ENCODE measurements at places on chromosomes 5 and 9. TPM values are rescaled to one million over a fixed set of nuclear protein-coding genes. Genes with fewer than 3 reads are reported as not detected.

The ANXA2R gene
- 0.82 TPM for total RNA-seq

The RORB gene
- 1.2 TPM for total RNA-seq

The SLC34A3 gene
- not detected for total RNA-seq

The PTGES gene
- 1.9 TPM for total RNA-seq

The ARSK gene
- 3.7 TPM for total RNA-seq

The RACK1 gene
- total RNA-seq: 628 TPM

The SLC9A3 gene
- 0.91 TPM for total RNA-seq

The MTX3 gene
- total RNA-seq: 10.4 TPM

The DHX29 gene
- total RNA-seq: 22.5 TPM

The SPINK6 gene
- total RNA-seq: not detected

The AGXT2 gene
- not detected for total RNA-seq

The TSSK1B gene
- not detected for total RNA-seq

The STPG3 gene
- 0.58 TPM for total RNA-seq

The CTXN3 gene
- not detected for total RNA-seq

The SPATA31D4 gene
- total RNA-seq: not detected

The CNTNAP3B gene
- 8.0 TPM for total RNA-seq

The ABO gene
- 2.3 TPM for total RNA-seq

The FBP2 gene
- total RNA-seq: 0.33 TPM

The UCK1 gene
- 23.0 TPM for total RNA-seq

The PCDHGB3 gene
- total RNA-seq: 6.3 TPM

The CCNO gene
- total RNA-seq: not detected

Measured in left ventricle myocardium inferior (tissue), 1 donor.